ENCODE measurements at places on chromosomes 6 and 20. TPM values are rescaled to one million over a fixed set of nuclear protein-coding genes. Genes with fewer than 3 reads are reported as not detected.

- no peak for DNase-seq
Measured at GRCh38 chr6:73560853-73561407, 40.1 kb upstream of the EEF1A1 start.

- DNase-seq: peak; percentile 94
Measured at GRCh38 chr20:19932170-19932667, 84.9 kb upstream of the NAA20 start.

DNA sequence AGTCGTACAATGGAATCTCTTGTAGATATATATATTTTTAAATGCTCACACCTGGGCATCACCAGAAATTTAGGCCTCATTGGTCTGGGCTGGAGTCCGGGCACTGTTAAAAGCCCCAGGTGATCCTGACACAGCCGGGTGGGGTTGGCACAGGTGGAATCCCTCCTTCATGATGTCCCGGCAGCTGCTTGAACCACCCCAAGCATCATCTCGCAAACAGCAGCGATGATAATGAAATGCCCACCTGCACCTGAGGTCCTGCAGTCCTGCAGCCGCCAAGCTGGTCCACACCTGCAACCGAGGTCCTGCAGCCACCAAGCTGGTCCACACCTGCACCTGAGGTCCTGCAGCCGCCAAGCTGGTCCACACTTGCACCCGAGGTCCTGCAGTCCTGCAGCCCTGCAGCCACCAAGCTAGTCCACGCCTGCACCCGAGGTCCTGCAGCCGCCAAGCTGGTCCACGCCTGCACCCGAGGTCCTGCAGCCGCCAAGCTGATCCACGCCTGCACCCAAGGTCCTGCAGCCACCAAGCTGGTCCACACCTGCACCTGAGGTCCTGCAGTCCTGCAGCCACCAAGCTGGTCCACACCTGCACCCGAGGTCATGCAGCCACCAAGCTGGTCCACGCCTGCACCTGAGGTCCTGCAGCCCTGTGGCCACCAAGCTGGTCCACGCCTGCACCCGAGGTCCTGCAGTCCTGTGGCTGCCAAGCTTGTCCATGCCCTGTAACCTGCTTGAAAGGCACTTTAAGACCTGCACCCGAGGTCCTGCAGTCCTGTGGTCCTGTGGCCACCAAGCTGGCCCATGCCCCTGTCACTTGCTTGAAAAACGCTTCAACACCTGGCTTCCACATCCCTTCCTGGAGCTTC, 261.2 kb downstream of the DLL1 start:
- no peak for DNase-seq

DNA sequence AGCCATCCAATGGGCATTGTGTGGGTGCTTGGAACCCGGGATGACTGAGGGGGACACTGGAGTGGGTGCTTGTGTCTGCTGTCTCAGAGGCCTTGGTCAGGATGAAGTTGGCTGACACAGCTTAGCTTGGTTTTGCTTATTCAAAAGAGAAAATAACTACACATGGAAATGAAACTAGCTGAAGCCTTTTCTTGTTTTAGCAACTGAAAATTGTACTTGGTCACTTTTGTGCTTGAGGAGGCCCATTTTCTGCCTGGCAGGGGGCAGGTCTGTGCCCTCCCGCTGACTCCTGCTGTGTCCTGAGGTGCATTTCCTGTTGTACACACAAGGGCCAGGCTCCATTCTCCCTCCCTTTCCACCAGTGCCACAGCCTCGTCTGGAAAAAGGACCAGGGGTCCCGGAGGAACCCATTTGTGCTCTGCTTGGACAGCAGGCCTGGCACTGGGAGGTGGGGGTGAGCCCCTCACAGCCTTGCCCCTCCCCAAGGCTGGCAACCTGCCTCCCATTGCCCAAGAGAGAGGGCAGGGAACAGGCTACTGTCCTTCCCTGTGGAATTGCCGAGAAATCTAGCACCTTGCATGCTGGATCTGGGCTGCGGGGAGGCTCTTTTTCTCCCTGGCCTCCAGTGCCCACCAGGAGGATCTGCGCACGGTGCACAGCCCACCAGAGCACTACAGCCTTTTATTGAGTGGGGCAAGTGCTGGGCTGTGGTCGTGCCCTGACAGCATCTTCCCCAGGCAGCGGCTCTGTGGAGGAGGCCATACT, 49.4 kb downstream of the PYGB start:
- no peak for DNase-seq

SPTLC3 gene
- 1.4 TPM for total RNA-seq

DNA sequence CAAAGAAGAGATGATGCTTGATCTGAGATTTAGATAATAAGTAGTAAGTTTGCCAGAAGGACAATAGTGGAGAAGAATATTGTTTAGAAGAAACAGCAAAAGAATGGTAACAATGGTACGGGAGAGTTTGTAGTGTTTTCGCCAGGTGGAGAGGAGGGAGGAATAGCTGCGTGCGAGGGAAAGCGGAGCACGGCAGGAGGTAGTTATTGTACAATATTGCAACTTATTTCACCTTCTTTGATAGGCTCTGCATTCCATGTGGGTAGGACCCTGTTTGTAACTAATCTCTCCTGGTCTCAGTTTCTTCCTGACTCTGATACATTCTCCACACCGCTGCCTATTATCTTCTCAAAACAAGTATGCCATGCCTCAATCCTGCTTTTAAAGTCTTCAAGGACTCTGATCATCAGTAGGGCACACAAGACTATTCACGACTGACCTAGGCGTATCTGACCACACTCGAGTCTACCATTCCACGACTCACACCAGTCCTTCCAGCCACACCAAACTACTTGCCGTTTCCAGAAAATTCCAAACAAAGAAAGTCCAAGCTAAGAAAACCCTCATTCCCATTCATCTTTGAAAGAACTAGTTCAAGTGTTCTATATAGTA, 1.1 kb downstream of the PPIL4 start:
- no peak for DNase-seq
